ENCODE measurements at places on chromosomes 1 and 21.

DNA sequence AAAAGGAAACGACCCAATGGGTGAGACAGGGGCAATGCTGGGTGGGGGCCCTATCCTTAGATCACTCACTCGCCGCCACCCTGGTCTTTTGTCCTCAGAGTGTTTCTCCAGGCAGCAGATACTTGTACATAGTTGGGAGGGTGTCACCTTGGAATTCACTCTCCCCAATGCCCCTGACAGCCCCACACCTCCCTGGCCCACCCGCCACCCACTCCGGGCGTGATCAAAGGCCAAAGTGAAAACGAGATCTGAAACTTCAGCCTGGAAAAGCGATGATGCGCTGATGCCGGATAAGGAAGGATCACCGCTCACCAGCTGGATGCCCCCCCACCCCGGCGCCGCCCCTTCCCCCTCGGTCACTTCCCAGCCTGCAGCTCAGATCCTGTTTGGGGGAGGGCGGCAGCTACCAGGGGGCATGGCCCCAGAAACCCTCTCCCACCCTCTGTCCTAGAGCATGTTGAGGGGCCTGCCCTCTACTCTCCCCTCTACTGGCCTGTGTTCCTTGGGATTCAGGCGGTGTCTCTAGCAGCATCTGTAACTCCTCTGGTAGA, 33.6 kb upstream of the CASZ1 start:
- DNase-seq = no peak

DNA sequence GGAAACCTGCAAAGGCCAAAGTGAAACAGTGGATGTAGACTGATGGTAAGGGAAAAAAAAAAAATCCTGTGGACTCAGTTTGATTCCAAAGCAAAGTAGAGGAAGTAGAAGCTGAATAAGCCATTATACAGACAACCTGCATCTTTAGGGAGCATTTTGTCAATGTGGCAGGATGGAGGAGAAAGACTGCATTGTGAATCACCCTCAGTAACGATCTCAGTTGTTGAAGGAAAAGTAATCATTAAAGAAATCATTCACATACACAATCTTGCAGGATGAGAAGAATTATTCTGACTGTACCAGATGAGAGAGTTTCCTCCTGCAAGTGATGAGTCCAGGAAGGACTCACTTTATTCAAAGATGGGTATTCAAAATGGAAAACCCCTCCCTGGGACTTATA, 45.1 kb upstream of the TRIM67 start:
- DNase-seq = no peak

GRCh38 chr1:7407544-7407895, 363.6 kb upstream of the VAMP3 start:
- DNase-seq = no peak

DNA sequence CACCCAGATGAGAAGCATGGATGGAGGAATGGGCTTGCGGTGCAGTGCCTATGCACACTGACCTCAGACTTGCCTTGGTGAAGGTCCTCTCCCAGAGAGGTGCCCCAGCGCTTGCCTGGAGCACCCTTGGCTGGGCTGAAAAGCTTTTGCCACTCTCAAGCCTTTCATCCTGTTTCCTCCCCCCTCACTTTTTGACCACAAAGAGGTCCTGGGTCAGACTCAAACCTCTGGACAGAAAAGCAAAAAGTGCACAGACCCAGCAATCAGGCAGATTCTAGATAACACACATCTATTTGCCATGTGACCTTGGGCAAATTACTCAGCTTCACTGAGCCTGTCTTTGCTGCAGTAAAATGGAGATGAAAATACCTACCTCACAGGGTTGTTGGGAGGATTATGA, 7.3 kb downstream of the TMEM35B start:
- DNase-seq = no peak

DNA sequence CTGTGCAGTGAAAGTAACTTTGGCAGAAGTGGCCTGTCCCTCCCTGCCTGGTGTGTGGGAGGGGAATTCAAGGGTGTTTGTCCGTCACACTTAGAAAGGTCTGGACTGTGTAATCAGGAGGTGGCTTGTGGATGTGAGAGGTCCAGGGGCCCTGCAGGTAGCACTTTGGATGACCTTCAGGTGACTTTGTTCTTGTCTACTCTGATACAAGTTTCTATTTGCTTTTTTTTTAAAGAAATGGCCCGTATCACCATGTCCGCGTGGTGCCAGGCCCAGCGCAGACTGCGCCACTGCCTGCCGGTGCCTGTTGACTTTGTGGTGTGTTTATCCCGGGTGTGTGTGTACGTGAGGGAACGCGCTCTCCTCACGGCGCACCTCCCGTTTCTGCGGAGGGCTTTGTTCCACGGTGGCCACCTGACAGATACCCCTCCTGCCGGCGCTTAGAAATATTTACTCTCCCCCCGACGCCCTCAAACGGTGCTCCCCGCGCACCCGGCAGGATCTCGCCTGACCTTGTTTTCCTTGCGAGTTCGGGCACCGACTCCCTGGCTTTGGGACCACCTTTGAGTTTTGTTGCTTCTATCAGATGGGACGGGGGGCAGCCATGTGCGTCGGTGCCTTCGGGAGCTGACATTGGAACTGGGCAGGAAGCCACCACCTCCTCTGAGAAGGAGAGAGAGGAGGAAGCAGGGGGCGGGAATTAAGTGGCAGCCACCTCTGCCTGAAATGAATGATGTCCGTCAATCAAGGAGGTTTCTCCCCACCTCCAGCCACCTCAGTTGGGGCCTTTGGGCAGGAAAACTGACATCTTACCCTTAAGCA, 119.4 kb downstream of the PRDM16 start:
- DNase-seq = no peak

GRCh38 chr1:93614986-93615581, 66.6 kb downstream of the BCAR3 start:
- DNase-seq = peak; percentile 47

GRCh38 chr1:205800981-205801703, 11.9 kb downstream of the SLC41A1 start:
- DNase-seq = no peak

DNA sequence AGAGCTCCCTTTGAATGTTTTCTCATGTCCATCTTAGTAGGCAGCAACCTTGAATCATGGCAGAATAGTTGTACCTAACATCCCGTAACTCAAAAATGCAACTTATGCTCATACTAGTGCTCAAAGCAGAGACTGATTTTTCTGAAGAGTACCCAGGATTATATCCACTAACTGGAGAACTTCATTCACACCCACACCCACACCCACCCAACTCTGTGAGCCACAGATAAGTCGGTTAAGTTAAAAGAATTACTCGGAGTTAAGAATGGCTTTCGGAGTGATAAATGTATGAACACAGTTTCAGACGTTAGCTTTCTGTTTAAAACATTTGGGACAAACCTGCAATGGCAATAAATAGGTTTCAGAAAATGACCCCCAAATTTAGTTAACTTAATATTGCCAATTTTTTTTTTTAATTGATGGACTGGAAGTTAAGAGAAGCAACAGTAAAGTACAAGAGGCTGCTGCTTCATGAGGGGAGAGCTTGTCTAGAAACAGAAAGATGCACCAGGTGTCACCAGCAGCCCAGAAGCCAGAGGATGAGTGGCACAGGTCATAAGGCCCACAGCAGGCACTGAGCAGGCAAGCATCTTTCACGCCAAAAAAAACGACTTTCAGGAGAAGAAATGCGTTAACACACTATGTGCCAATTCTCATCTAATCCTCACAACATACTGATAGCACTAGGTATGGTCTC, 48.4 kb upstream of the C1orf198 start:
- no peak for DNase-seq

DNA sequence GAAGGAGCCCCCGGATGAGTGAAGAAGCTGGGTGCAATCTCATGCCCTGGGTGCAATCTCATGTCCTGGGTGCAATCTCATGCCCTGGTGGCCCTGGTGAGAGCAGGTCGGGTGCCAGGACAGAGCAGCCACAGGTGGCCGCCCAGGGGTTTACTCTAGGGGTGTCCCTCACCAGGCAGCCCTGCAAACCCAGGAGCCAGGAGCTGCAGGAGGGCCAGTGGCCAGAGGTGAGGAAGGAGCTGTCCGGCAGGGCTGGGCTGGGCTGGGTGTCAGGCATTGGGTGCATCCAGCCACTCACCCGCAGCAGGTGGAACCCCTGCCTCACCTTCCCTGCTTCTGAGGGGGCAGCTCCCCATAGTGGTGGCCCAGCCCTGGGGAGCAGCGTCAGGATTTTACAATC, 79.2 kb downstream of the PRDM16 start:
- DNase-seq = no peak

DNA sequence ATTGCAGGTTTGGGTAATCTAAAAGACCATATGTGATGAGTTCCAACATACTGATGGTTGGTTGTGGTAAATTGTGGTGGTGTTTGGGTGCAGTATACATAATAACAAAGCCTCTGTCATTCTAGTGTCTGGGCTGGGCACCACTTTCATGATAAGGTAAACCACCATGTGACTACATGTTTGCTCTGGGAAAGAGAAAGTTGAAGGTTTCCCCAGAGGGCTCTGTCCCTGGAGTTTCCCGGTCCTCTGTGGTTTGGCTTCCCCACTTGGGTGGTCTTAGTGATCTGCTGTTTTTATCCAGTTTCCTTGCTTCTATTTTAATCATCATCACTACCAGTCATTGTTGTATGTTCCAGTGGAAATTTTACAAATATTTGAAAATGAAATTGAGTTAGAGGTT, 55.9 kb upstream of the TSPAN2 start:
- no peak for DNase-seq

DNA sequence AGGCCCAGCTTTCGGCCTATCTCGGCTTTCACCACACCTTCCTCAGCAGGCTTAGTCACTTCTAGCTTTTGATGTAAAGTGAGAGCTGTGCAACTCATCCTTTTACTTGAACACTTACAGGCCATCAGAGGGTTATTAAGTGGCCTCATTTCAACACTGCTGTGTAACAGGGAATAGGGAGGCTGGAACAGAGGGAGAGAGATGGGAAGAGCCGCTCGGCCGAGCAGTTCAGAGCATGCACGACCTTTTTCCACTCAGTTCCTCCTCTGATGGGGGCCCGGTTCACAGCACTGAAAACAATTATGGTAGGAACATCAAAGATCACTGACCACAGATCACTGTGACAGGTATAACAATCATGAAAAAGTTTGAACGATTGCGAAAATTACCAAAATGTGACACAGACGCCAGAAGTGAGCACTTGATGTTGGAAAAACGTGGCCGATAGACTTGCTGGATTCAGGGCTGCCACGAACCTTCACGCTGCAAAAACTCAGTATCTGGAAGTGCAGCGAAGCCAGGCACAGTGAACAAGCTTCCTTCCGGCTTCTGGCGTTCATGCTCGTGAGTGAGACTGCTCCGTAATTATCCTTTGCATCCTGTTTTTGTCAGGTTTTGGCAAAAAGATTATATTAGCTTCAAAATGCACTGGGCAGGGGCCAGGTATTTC, 28.6 kb downstream of the AGPAT3 start:
- DNase-seq = no peak

GRCh38 chr1:24898152-24898908, 31.7 kb downstream of the RUNX3 start:
- peak; percentile 34 for DNase-seq

DNA sequence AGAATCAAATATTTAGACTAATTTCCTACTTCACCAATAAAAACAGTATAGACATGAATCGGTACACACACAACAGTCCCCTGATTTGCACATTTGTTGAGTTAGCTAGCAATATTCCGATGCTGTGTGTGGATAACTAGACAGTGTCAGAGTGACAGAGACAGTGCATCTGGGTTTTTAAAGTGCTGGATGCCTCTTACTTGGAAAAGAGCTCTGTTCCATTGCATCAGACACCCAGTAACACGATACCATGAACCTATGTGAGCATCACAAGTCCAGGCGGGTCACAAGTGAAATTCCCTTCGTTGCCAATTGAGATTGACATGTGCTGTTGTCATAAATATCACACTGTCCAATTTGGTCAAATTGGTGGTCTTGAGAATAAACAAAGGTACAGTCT, 82.0 kb upstream of the ESRRG start:
- no peak for DNase-seq

GRCh38 chr1:154663471-154664060, 55.6 kb upstream of the ADAR start:
- DNase-seq = no peak

DNA sequence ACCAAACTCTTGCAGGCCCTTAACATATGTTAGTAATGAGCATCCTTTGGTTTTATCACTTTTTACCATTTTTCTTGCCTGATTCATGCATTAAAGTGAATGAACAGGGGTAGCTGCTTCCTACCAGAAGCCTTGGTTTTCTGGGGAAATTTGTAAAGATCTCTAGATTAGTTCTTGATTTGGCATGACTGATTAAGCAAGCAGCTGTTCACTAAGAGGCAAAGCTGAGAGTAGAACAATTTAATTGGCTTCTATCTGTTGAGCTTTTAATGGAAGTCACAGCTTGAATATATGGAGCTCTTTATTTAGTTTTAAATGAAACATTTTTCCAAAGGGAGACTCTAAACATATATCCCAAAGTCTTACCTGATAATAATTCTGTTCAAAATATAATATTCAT, 23.6 kb downstream of the TLCD4 start:
- no peak for DNase-seq
